ENCODE measurements at places on chromosomes 2 and 18.

- peak; percentile 36 for DNase-seq
These were observed 11.2 kb downstream of the ATP6V1B1 start for GRCh38 chr2:70946832-70947442.

- peak; percentile 57 for DNase-seq
These were observed 128.6 kb downstream of the BIRC6 start for GRCh38 chr2:32485399-32485798.

- no peak for DNase-seq
These were observed 239.8 kb upstream of the ZEB2 start for GRCh38 chr2:144759746-144760145.

GRCh38 chr2:109998-110397, 63.7 kb upstream of the FAM110C start:
- DNase-seq = no peak

DNA sequence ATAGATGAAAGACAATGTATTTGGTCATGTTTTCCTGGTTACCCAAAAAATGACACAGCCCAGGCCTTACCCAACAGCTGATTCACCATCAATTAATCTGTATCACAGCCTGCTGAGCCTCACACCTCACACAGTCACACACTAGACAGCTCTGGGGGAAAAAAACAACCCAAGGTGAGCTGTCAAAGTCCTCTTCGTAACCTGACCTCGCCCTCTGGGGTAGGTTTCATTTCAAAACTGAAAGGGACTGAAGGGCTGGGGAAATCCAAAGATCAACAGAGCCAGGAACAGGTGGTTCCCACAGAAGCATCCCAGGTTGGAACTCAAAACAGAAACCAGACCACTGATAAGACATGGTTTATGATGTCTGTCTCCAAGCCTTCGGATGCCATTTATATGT, 18.2 kb upstream of the PCBP1 start:
- DNase-seq = no peak
